ENCODE measurements at places on chromosomes 6 and 20. TPM values are rescaled to one million over a fixed set of nuclear protein-coding genes. Genes with fewer than 3 reads are reported as not detected.

Gene ZBTB9
- total RNA-seq: 9.7 TPM

Gene CRISP2
- 0.10 TPM for total RNA-seq

Gene HCRTR2
- not detected for total RNA-seq

Gene PRSS35
- not detected for total RNA-seq

Gene TNFRSF6B
- 191 TPM for total RNA-seq

Gene CLPSL1
- not detected for total RNA-seq

Gene TUBB2B
- total RNA-seq: 53.5 TPM

Gene CLPSL2
- not detected for total RNA-seq

Gene HRH3
- not detected for total RNA-seq

Gene TAAR9
- not detected for total RNA-seq

Gene C4B
- 0.35 TPM for total RNA-seq

Gene TMEM14C
- total RNA-seq: 255 TPM

Gene RIPPLY2
- total RNA-seq: not detected

Gene KIF25
- total RNA-seq: 0.05 TPM

Gene SLC17A2
- not detected for total RNA-seq

Gene BPI
- total RNA-seq: not detected

Gene ULBP1
- 0.17 TPM for total RNA-seq

Gene CTCFL
- not detected for total RNA-seq

Gene CST5
- total RNA-seq: not detected

Gene MYLK2
- total RNA-seq: not detected

Gene ALDH8A1
- total RNA-seq: 3.6 TPM

Gene PMEPA1
- 99.2 TPM for total RNA-seq

Gene TOX2
- not detected for total RNA-seq

Gene CD93
- total RNA-seq: 0.35 TPM

Gene HLA-DQA2
- not detected for total RNA-seq

Gene MDFI
- total RNA-seq: 3.4 TPM

Gene HTR1E
- total RNA-seq: 0.15 TPM

Gene ARMH2
- total RNA-seq: not detected

Gene C20orf173
- total RNA-seq: not detected

Gene POU5F1
- 11.3 TPM for total RNA-seq

Gene RAET1L
- 3.1 TPM for total RNA-seq

Gene C6orf58
- 1.0 TPM for total RNA-seq

Gene RFX6
- not detected for total RNA-seq

Gene TSPO2
- not detected for total RNA-seq

Gene ABHD16B
- not detected for total RNA-seq

Gene SDHAF4
- 7.7 TPM for total RNA-seq
